Ovary (tissue), 10 donors: ENCODE measurements at places on chromosomes 5 and 9. TPM values are rescaled to one million over a fixed set of nuclear protein-coding genes. Genes with fewer than 3 reads are reported as not detected.

GRCh38 chr5:25448646-25449045 lies 803.9 kb upstream of the CDH10 start:
- no peak for DNase-seq

GRCh38 chr5:113606298-113607134 lies 93.0 kb downstream of the YTHDC2 start:
- peak; percentile 51 for DNase-seq

DNA sequence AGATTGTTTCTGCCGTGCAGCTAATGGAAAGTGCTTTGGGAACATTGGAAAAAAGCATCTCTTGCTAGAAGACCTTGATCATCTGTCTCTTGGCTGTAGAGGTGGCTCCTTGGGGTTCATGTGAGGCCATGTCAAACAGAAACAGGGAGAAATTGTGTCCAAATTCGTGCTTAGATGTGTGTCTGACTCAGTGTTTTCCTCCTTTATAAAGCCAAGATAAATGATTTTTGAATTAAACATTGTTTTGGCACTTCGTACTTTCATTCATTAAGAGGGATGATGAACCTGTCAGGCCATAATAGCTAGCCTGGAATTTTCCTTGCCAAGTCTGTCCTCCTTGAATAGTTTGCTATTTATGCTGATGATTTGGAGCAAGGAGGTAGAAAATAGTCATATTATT lies 143.8 kb downstream of the FBXL7 start:
- DNase-seq, result no peak

- no peak for DNase-seq
Measured at GRCh38 chr5:39224196-39224761, 4.9 kb upstream of the FYB1 start.

- DNase-seq, result no peak
Measured at GRCh38 chr5:132663771-132664695, 6.1 kb downstream of the IL13 start.

GRCh38 chr9:35051069-35051967 lies 21.1 kb downstream of the VCP start:
- DNase-seq, result no peak

DNA sequence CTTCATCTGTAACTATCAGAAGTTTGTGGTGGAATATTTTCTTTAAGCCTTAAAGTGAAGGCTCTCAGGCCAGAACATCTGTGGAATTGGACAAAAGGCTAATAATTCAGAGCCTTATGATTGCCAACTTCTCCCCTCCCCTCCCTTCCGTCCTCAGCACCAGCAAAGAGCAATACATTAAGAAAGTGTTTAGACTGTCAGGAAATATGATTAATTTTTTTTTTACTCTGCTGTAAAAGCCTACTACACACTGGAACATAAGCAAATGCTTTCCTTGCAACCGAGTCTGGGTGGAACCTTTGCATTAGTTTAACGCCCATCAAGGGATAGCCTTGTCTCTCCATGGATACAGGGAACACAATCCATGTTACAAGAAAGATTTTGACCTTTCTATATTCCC lies 110.3 kb upstream of the TARS1 start:
- DNase-seq, result no peak

DNA sequence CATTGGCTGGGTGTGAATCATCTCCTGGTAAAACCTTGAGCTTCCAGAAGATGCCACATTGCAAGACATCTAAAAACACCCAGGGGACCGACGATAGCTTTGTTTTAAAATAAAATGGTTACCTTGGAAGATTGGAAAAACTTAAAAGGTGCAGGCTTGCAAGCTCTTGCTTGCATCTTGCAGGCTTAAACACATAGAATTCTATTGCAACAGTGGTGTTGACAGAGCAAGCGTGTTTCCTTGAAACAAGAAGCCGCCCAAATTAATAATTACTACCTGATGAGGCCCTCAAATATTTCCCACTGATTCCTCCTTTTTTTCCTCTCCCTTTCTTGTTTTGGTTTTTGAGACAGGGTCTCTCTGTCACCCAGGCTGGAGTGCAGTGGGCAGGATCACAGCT lies 137.1 kb upstream of the BASP1 start:
- no peak for DNase-seq

DNA sequence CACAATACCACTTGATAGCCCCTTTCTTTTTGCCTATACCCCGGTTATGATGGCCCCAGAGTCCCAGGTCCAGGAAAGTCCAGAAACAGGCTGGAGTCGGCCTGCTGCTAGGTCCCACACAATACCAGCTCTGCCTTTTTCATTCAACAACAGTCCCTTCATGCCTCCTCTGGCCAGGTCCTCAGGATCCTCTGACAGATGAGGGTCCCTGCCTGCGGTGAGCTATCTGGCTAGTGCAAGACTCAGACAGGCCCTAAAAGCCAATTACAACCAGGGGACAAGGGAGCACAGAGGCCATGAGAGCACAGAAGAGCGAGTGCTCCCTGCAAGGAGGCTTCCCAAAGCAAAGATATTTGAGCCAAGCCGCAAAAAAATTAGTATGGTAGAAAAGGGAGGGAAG lies 84.8 kb upstream of the ZBTB43 start:
- DNase-seq, result no peak

GRCh38 chr5:10324518-10325370 lies 17.0 kb upstream of the CMBL start:
- DNase-seq, result no peak

- no peak for DNase-seq
Measured at GRCh38 chr9:131480258-131480657, 22.5 kb upstream of the POMT1 start.

- no peak for DNase-seq
Measured at GRCh38 chr9:36985061-36985768, 48.9 kb downstream of the PAX5 start.

- no peak for DNase-seq
Measured at GRCh38 chr5:132778129-132778528, 1.1 kb upstream of the SEPTIN8 start.

GRCh38 chr9:109730228-109730627 lies 49.8 kb upstream of the PALM2AKAP2 start:
- DNase-seq, result no peak

GRCh38 chr5:160629003-160629402 lies 207.3 kb downstream of the PTTG1 start:
- DNase-seq, result no peak

DNA sequence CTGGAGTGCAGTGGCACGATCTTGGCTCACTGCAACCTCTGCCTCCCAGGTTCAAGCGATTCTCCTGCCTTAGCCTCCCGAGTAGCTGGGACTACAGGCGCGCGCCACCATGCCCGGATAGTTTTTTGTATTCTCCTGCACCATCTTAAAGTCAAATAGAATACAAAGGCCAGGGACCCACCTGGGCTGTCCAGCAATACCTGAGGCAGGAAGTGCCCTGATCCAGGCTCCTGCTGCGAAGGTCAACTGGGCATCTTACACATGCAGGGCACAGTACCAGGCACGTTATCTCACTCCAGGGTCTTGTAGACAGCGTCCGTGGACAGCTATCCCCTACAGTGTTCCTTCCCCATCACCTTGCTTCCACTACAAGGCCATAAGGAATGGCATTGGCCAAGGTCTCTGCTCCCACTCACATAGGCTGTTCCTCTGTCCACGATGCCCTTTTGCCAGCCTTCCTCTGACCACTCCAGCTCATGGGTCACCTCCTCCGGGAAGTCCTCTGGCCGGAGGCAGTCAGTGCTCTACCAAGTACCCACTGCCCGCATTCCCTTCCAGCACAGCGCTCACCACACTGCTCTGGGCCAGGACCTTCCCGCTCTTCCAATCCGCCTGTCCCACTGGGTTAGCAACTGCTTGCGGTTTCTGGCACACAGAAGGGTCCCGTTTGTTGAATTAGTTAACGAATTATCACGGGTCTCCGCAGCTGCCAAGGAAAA lies 978 bp downstream of the P4HA2 start:
- peak; percentile 40 for DNase-seq

DNA sequence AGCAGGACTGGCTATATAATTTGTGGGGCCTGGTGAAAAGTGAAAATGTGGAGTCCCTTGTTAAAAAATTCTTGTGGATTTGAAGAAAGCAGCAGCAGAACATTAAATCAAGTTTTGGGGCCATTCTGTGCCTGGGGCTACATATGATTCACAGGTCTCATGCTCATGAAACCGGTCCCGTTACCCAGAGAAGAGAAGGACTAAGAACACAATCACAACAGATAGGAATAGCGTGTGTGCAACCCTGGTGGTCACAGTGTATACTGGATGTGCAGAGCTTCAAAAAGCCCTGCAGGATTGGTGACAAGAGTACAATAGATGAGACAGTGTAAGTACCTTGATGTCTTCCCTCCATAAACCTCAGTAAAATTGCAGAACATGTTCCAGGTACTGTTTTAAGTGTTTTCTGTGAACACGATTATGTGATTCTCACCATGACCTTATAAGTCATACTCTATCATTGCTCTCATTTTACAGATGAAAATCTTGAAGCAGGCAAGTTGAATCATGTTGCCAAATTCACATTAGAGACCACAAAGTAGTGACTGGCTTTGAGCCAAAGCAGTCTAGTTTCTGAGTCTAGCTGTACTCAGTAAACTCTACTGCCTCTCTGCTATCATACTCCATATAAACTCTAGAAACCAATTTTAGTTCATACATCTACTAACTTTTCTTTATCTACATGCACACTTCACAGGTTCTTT lies 636.5 kb downstream of the TAF11L14 start:
- DNase-seq, result no peak

- DNase-seq, result peak; percentile 64
Measured at GRCh38 chr5:79236970-79237739, 1.2 kb downstream of the JMY start.

GRCh38 chr5:10719965-10720364 lies 41.1 kb downstream of the DAP start:
- DNase-seq, result no peak

GRCh38 chr9:108780942-108781734 lies 74.6 kb downstream of the ACTL7B start:
- no peak for DNase-seq

GRCh38 chr5:155307229-155307628 lies 293.7 kb downstream of the KIF4B start:
- no peak for DNase-seq

DNA sequence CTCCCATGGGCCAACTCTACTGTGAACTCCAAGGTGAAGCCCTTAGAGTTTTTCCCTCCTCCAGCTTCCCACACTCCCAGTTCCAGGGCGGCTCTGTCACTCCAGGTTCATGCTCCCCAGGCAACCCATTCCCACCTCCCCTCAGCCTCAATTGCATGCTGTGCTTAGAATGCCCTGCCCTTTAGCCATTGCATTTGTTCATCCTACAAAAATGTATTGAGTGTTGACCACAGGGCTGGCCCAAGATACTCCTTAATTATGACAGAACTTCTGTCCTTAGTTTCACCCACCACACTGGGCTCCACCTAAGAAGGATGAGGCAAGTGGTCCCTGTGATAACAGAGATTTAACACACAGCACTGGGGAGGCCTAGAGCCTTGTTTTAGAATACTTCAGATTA lies 236.1 kb downstream of the ADAMTSL1 start:
- no peak for DNase-seq

GRCh38 chr5:126676195-126676624 lies 75.5 kb downstream of the PHAX start:
- peak; percentile 35 for DNase-seq

DNA sequence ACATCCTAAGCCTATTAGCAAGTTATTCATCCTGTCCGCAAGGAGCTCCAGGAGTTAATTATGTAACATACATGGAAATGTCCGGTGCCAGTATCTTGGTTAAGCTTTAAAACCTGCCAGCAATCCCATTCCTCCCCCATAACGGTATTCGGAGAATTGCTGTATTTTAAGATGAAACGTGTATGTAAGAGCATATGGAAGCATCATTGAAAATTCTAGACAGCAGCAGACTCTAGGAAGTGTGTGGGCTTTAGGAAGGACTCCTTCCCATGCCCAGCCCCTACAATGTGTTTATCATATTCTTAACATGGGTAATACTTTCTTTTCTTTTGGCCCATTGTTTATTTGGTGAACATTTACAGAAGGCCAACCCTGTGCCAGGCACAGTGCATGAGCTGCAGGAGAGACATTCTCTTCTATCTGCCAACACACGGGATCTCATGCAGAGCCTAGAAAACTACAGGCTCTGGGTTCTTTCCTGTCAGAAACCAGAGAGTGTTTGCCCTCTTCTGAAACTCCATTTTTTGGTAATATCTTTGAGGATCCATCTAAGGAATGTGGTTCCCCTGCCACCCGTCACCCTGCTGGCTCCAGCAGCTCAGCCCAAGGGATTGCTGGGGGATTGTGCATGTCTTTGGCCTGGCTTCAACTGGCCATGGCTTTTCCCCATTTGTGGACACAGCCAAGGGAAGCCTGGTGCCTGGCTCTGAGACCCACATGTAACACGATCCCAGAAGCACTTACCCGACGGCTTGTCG lies 15.1 kb downstream of the ANGPTL2 start:
- DNase-seq, result no peak

- DNase-seq, result no peak
Measured at GRCh38 chr9:87593359-87593980, 95.8 kb downstream of the DAPK1 start.

DNA sequence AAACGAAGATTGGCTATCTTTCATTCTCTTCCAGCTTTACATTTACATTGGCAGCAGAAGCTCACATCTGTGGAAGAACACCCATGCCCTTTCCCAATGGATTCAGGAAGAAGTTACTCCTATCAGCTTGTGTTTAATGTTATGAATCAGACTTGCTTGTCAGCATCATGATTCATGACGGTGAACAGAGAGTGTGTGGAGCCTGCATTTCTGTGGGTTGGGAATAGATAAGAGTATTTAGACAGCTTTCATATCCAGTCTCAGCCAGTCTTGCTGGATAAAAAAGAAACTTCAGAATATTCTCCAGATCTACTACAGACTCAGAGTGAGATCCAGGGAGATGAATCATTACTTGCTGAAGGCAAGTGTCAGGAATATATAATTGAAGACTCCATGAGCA lies 812.9 kb upstream of the ZNF608 start:
- no peak for DNase-seq

DNA sequence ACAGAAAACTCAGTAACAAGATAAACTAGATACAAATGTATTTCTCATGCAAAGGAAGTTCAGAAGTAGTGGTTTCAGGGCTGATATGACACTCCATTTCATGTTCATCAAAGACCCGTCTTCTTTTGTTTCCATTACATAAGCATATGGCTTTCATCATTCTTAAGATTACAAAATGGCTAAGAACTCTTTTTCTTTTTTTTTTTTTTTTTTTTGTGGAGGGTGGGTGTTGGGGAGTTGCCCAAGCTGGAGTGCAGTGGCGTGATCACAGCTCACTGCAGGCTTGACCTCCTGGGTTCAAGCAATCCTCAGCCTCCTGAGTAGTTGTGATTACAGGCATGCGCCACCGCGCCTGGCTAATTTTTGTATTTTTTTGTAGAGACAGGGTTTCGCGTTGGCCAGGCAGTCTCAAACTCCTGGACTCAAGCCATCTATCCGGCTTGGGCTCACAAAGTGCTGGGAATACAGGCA lies 22.0 kb upstream of the PTBP3 start:
- peak; percentile 55 for DNase-seq

- no peak for DNase-seq
Measured at GRCh38 chr5:103333376-103333775, 74.8 kb downstream of the MACIR start.

FSTL4 gene
- total RNA-seq, result not detected

OGN gene
- 63.2 TPM for total RNA-seq

MORN5 gene
- 4.1 TPM for total RNA-seq

GNPDA1 gene
- total RNA-seq, result 30.3 TPM

LCNL1 gene
- 0.48 TPM for total RNA-seq

LHX3 gene
- not detected for total RNA-seq

OMD gene
- 13.2 TPM for total RNA-seq

PAEP gene
- total RNA-seq, result 1.4 TPM

RLN2 gene
- total RNA-seq, result not detected

PTGR1 gene
- 32.6 TPM for total RNA-seq

FST gene
- 2.6 TPM for total RNA-seq

HTR1A gene
- not detected for total RNA-seq

ZDHHC11B gene
- total RNA-seq, result 4.1 TPM

PCDHGA11 gene
- total RNA-seq, result 5.7 TPM

SLC46A2 gene
- total RNA-seq, result 0.12 TPM

NOXA1 gene
- total RNA-seq, result 10.3 TPM

SLC6A7 gene
- total RNA-seq, result not detected

ANGPTL2 gene
- 9.8 TPM for total RNA-seq
